Omental fat pad (tissue), 4 donors: ENCODE measurements at places on chromosomes 1 and 21. TPM values are rescaled to one million over a fixed set of nuclear protein-coding genes. Genes with fewer than 3 reads are reported as not detected.

- DNase-seq: no peak
Measured at GRCh38 chr1:81976539-81976938, 175.8 kb downstream of the ADGRL2 start.

GRCh38 chr1:216310776-216311175 lies 112.5 kb downstream of the USH2A start:
- DNase-seq: no peak

DNA sequence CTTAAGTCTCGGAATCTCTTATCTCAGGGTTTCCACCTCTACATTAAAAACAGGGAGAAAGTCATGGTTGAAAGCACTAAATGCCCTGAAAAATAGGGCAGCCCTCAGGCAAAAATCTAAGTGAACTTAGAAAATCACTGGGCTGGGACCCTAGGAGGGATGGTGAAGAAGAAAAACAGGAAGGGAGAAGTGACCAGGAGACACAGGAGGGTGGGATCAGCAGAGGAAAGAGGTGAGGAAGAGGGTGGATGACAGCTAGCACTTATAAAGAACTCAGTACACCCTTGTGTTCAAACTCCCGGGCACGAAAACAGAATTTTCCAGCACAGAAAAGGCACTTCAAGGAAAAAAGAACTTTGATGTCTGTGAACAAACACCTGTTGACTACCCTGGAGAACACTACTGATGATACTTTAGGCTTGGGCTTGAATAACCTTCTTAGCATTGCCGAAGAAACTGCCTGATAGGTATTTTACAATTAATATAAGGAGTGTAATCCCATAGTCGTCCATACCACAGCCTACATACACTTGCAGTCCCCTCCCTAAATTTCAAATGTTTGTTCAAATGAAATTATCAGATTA lies 2.0 kb downstream of the CHML start:
- no peak for DNase-seq

DNA sequence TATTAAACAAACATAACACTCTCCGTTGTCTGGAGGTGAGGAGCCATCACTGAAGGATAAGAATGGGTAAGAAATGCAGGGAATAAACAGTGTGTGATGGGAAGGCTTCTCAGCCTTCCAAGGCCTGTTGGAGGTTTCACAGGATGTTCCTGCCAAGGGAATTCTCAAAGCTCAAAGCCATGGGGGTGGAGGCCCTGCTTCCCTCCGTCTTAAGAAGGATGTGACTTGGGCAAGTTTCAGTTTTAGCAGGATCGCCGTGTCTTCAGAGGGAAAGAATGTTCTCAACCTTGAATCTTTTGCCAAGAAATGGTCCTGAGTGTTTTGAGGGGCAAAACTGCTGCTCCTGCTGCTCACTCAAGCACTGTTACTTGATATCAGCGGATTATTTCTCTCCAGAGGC lies 41.7 kb upstream of the IL20 start:
- no peak for DNase-seq

- no peak for DNase-seq
Measured at GRCh38 chr1:109762039-109762585, 1.6 kb downstream of the EPS8L3 start.

GRCh38 chr1:33436557-33437285 lies 5.8 kb upstream of the PHC2 start:
- no peak for DNase-seq

GRCh38 chr1:244383278-244383884 lies 68.3 kb downstream of the ADSS2 start:
- no peak for DNase-seq

DNA sequence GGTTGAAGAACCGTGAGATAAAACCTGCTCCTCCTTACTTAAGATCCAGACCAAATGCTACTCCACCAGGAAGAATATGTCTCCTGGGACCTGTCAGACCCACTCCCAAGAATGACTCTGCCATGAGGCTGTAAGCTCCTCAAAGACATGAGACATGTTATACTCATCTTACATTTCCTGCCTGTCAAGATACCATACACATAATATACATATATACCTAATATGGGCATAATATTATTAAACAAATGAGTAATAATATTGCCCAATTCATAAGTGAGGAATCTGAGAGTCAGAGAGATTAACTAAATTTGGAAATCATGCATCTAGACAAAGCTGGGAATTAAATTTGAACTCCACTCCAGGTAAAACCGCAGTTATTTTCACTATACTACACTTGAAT lies 634.9 kb downstream of the LMO4 start:
- DNase-seq: no peak

DNA sequence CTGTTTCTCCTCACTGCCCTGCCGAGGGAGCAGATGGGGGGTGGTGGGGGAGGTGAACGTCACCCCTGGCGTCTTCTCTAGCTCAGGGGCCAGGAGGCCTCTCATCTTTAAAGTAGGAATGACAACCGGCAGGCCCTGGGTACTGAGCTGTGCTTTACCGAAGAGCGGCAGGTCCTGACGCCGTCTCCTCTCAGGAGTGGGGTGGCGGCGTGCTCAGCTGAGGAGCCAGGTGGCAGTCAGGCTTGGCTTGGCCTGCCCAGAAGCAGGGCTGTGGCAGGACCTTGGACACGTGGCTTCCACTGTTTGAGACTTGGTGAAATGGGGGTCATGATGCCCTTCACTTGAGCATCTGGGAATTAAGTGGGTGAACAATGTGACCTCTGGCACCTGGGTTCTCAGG lies 3.1 kb downstream of the RER1 start:
- DNase-seq: no peak

DNA sequence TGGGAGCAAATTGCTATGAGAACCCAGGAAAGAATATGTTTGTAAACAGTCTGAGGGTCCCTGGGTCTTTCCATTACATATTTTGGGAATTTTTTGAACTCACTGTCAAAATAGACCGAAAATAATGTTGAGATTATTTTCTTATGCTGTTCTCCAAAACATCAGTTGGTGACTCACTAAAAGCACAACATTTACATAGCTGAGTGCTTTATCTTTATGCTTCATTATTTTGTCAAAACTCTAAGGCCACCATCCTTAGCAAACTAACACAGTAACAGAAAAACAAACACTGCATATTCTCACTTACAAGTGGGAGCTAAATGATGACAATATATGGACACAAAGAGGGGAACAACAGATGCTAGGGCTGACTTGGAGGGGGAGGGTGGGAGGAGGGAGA lies 459.3 kb downstream of the ADGRL2 start:
- no peak for DNase-seq

- DNase-seq: peak; percentile 85
Measured at GRCh38 chr1:246566128-246566812, at the start of the genes CNST and TFB2M. TSS of gene CNST (plus strand) at chr1:246566456. CDS start at chr1:246591563, 25,107 bp downstream. TSS of gene TFB2M (minus strand) at chr1:246566261. CDS start at chr1:246566138, 123 bp downstream.

DNA sequence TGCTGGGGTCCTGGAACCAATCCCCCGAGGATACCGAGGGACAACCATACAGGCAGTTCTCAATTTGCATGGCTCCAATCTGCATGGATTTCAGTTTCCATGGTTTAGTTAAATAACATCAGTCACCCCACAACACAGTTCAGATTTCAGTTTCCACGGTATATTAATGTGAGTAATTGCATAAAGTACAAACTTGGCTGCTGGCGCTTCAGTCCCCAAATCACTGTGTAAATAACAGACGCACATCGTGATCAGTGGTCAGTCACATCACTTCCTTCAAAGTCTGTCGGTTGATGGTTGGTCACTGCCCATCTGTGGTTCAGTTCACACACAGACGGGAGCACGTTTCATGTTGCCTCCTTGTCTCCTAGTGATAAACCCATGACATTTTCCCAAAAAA lies 66.4 kb upstream of the LPGAT1 start:
- no peak for DNase-seq

DNA sequence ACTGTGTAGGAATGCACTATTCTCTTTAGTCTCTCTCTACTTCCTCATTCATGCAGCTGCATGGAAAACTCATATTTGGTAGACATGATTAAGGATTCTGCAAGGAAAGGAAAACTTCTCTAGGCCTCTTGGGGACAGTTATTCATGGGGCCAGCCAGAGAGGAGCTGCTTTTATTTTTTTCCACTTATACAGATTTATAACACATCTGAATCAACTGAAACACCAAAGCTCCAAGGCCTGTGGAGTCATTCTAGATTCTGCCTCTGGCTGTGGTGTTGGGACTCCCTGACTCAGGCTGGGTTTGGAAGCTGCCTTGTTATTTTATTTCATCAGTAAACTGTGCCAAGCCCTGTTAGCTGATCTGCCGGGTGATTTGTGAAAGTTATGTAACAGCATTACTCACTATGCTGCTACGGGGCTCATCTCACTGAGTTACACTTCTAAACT lies 83.9 kb upstream of the EDEM3 start:
- no peak for DNase-seq

DNA sequence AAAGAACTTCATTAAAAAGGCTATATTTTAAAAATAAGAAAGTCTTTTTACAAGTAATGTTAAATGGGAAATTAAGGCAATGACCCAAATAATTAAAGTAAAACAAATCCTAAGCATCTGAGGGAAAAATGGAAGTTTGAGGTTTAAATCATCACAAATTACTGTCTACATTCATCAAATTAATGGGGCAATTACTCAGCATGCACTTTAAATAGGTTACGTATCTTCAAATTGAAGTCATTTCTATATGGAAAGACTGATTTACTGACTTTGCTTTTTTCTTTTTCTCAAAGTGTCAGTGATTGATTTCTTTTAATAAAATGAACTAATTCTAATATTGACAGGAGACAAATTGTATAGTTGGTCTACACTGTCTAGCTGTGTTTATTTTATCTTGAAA lies 1452.3 kb downstream of the NCAM2 start:
- no peak for DNase-seq

GRCh38 chr1:110348771-110349170 lies 9.6 kb downstream of the RBM15 start:
- DNase-seq: no peak

DNA sequence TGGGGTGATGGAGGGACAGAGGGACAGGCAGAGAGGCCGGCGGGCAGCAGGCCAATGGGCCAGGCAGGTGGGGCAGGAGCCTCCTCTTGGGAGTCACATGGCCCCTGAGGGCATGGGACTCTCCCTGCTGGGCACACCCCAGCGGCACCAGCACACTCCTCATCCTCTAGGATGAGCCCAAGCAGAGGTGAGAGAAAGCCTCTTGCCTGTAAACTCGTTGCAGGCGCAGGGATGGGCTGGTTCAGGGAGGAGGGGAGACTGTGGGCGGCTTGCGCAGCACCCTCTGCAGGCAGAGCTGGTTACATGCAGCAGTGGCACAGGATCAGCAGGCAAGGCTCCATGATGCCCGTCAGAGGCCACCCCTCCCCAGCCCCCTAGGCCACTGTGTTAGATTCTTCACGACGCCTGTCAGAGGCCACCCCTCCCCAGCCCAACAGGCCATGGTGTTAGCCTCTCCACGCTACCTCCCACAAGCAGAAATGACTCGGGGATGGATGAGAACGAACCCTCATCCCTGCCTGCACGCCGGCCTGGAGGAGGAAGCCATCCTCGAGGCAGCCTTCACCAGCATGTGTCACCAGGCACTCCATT lies 209.7 kb upstream of the VAMP3 start:
- no peak for DNase-seq

DNA sequence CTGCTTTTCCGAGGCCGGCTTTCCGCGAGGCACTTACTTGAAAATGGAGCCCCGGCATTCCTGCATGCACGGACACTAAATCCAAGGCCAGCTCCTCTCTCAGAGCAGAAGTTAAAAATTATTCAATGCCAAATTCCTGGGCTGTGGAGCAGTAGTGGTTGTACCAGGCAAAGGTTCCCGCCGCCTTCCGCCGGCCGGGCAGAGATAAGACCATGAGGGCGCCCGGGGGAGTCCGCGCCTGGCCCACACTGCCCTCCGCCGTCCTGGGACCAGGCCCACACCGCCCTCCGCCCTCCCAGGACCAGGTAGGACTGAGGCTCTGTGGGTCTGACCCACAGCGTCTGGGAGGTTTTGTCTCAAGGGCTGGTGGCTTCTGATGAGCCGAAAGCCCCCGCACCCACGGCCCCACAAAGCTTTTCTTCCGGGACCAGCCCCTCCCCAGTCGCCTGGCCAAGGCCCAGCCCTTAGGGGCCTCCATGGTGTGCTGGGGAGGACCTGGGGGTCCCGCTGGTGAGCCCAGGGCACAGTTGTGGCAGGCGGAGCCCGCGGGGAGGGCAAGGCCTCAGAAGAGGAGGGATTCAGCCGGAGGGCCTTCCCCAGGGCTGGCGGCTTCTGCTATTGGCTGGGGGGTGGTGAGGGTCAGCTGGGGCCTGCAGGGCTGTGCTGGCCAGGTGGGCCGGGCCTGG lies 12.7 kb upstream of the C1orf159 start:
- no peak for DNase-seq

DNA sequence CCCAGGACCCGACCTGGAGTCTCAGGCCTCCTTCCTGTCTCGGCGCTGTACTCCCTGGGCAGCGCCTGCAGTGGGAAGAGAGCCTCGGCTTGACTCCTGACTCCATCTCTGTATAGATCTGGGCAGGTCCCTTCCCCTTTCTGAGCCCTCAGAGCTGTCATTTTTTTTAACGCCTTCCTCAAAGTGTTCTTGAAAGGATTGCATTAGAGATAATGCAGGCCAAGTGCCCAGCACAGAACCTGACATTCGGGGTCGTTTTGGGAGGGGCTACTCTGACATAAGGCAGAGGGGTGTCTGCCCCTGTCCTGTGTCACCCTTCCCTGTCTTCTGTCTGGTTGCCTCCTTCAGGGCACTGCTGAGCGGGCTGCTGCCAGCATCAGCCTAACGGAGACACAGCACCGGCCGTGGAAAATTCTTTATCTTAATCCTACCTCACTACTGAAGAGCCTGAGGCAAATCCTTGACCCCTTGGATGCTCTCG lies 271.6 kb downstream of the TRABD2B start:
- DNase-seq: no peak

CXADR gene
- 12.2 TPM for total RNA-seq

SNX7 gene
- 17.0 TPM for total RNA-seq

S100A14 gene
- 1.3 TPM for total RNA-seq

TSNAX gene
- 20.7 TPM for total RNA-seq

TNFSF4 gene
- 0.69 TPM for total RNA-seq

MFAP2 gene
- total RNA-seq: 9.3 TPM

KRTAP7-1 gene
- not detected for total RNA-seq
